Right lung (tissue), 10 donors: ENCODE measurements at places on chromosomes 6 and 20. TPM values are rescaled to one million over a fixed set of nuclear protein-coding genes. Genes with fewer than 3 reads are reported as not detected.

- no peak for DNase-seq
Measured at GRCh38 chr6:56145616-56146015, 101.8 kb downstream of the COL21A1 start.

- peak; percentile 3 for DNase-seq
Measured at GRCh38 chr6:97586344-97586743, 303.3 kb upstream of the MMS22L start.

GRCh38 chr6:39083231-39083634 is 31.8 kb downstream of the SAYSD1 start:
- DNase-seq: no peak

DNA sequence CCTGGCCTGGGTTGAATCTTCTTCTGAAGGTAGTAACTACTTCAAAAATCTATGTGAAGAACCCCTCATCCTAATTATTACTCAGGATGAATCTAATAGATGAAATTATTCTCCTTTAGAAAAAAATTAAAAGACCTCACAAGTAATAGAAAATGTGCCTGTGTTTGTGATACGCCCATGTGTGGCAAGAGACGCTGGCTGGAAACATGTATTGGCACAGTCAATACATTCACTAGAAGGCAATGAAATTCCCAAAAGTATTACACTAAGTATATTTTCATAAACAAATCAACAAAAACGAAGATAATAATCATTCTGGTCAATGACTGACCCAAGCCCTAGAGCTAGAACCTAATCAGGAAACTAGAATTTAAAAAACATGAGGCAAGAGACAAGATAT is 64.0 kb downstream of the B4GALT5 start:
- DNase-seq: no peak

GRCh38 chr6:17724341-17724740 is 17.6 kb upstream of the NUP153 start:
- no peak for DNase-seq

DNA sequence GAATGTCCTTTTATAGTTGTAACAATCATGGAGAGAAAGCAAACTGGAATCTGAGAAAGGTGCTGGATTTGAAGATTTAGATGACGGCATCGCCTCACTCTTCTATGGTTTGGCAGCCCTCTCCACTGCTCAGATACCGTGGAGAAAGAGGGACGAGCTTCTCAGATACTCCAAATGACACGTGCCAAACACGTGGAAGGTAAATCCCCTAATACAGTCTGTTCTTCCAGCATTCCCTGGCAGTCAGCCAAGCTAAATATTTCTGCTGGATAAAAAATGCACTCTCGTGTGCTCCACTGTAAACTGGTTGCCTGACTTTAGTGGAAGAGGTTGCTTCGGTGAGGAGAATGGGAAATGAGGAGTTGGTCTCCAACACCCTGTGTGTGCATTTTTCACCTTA is 16.7 kb upstream of the PRDM1 start:
- DNase-seq: no peak

Gene SLC32A1
- not detected for polyA plus RNA-seq

- no peak for DNase-seq
Measured at GRCh38 chr20:25859649-25860530, 163.2 kb upstream of the ZNF337 start.

DNA sequence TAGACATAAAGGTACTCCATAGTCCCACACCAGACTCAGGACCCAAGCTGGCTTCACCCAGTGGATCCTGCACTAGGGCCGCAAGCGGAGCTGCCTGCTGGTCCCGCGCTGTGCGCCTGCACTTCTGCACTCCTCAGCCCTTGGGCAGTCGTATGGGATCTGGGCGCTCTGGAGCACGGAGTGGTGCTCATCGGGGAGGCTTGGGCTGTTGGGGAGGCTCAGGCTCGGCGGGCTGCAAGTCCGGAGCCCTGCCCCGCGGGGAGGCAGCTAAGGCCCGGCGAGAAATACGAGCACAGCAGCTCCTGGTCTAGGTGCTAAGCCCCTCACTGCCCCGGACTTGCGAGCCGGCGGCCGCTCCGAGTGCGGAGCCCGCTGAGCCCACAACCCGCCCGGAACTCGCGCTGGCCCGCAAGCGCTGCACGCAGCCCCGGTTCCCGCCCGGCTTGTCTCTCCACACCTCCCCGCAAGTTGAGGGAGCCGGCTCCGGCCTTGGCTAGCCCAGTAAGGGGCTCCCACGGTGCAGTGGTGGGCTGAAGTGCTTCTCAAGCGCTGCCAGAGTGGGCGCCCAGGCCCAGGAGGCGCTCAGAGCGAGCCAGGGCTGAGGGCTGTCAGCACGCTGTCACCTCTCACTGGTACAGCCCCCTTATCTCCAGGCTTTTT is 33.4 kb upstream of the GCNT2 start:
- no peak for DNase-seq

GRCh38 chr20:61082720-61083119 is 169.3 kb upstream of the CDH4 start:
- DNase-seq: no peak

DNA sequence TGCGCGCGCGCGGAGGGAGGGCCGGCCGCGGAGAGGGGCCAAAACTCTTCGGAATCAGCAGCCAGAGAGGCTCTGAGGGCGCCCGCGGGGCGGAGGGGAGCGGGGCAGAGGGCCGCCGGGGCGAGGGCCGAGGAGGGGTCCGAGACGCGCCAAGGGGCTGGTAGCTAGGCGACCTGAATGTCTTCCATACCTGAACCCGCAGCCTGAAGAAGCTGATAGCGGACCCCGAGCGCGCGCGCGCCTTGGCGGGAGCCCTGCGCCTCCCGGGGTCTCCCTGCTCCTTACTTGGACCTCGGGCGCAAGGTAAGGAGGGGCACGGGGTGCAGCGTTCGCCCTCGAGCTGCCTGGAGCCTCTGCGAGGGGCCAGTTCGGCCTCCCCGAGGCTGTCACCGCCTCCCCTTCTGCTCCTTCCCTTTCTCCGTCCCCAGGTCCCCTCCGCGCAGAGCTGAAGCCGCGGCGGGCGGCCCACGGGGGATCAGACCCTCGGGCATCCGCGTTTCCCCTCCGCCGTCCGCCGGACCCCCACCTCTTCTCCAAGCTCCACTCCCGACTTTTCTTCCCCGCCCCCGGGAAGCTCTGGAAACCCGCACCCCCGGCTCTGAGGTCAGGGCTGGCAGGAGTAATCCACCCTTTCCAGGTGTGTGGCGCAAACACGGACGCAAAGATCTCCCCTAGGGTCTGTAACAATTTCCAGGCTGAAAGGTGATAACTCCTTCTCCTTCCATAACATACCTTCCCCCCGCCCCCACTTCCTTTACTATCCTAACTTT is 13.1 kb upstream of the DEK start:
- DNase-seq: no peak

Gene KCNG1
- 0.31 TPM for polyA plus RNA-seq

GRCh38 chr6:17519120-17519519 is 81.0 kb upstream of the FAM8A1 start:
- no peak for DNase-seq

GRCh38 chr6:49744259-49744658 is at the start of gene CRISP3:
Gene CRISP3 (minus strand): TSS chr6:49744388. CDS start chr6:49744367, 21 bp downstream.
- DNase-seq: no peak

DNA sequence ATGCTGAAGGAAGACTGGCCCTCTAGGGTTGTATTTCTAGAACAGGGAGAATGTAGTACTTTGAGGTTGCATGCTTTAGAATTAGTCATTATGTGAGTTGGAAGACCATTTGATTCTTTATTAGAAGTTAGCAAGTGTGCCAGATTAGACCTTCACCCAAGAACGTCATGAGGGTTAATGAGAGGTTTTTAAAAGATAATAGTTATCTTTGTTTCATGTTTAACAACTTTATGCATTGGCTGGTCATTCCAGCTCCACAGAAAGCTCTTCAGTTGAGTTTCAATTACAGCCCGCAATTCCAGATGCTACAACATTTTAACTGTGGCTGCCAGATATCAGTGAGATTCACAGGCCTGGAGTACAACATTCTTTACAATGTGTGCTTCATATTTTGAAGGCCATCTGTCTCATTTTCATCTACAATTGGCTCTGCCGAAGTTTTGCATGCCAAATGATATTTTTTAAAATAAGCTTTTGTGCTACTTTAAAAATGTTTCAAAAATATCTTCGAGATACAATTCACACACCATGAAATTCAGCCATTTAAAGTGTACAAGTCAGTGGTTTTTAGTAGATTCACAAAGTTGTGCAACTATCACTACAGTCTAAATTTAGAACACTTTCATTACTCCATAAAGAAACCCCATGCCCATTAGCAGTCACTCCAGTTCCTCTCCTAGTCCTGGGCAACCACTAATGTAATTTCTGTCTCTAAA is 61.1 kb upstream of the FBXO30 start:
- DNase-seq: no peak

- DNase-seq: no peak
Measured at GRCh38 chr20:48740712-48741111, 87.1 kb downstream of the PREX1 start.
